Activated CD4-positive, alpha-beta T cell treated with anti-CD3 and anti-CD28 coated beads, Interleukin-2, amount 50 U/mL, for 24 hours (primary cell): ENCODE measurements at places on chromosomes 5 and 9.

DNA sequence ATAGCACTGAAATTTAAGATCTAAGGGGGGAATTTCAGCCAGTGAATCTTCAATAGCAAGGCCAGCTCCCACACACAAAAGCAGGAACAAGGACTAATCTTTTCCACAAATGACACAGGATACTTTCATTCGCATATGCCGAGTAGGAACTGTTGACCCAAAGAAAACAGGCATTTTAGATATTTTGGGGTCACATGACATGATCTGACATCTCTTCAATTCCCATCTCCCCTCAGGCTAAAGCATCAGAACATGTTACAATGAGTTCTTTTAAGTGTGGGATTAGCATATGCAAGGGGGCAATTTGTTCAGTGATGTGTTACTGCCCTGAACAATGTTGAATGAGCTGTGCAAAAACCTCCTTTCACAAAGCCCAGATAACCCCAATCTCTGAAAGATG is 68.2 kb downstream of the TLE1 start:
- no peak for DNase-seq

- DNase-seq = no peak
Measured at GRCh38 chr9:17864951-17865350, 286.1 kb downstream of the SH3GL2 start.

- DNase-seq = no peak
Measured at GRCh38 chr9:126620478-126620877, 6.8 kb downstream of the LMX1B start.

GRCh38 chr9:81430727-81431126 is 258.6 kb downstream of the TLE1 start:
- no peak for DNase-seq

GRCh38 chr5:1722877-1723276 is 76.8 kb downstream of the MRPL36 start:
- DNase-seq = no peak

GRCh38 chr9:93663877-93664548 is 87.6 kb downstream of the PHF2 start:
- no peak for DNase-seq

DNA sequence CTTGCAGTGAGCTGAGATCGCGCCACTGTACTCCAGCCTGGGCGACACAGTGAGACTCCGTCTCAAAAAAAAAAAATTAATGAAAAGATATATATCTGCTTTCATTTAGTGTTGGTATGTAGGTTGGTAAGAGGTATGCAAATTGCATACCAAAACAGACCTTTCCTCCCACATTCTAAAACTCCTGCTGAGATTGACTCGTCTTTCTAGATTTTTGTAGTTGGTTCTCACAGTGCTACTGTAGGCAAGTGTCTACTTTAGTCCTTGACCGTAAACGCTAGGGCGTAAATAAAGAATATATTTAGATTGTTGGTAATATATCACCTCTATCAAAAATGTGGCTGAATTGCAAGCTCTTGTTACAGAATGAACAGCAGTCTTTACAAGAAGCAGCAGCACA is 445.9 kb downstream of the CHSY3 start:
- no peak for DNase-seq

DNA sequence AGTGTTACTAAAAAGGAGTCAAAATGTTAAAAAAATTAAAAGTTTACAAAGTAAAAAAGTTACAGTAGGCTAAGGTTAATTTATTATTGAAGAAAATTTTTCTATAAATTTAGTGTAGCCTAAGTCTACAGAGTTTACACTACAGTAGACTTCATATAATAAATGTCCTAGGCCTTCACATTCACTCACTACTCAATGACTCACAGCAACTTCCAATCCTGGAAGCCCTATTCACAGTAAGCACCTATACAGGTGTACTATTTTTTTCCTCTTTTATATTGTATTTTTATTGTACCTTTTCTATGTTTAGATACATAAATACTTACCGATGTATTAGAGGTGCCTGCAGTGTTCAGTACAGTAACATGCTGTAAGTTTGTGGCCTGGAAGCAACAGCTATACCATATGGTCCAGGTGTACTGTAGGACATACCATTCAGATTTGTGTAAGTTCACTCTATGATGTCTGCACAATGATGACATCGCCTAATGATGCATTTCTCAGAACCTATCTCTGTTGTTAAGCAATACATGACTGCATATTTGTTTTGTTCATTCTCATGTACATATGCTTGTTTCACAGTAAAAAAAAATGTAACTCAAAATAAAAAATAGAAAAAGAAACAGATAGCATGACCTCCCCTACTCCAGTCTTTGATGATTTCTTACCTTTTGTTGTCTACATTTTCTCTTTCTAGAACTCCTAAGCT is 64.7 kb downstream of the NR3C1 start:
- no peak for DNase-seq
